ENCODE measurements at places on chromosomes 7 and 10. TPM values are rescaled to one million over a fixed set of nuclear protein-coding genes. Genes with fewer than 3 reads are reported as not detected.

Gene SLC26A3
- total RNA-seq = 856 TPM

Gene CCDC7
- total RNA-seq = 20.5 TPM

Gene AMPH
- total RNA-seq = 4.9 TPM

GRCh38 chr10:88994019-88994418 is 3.4 kb downstream of the FAS start:
- no peak for DNase-seq

DNA sequence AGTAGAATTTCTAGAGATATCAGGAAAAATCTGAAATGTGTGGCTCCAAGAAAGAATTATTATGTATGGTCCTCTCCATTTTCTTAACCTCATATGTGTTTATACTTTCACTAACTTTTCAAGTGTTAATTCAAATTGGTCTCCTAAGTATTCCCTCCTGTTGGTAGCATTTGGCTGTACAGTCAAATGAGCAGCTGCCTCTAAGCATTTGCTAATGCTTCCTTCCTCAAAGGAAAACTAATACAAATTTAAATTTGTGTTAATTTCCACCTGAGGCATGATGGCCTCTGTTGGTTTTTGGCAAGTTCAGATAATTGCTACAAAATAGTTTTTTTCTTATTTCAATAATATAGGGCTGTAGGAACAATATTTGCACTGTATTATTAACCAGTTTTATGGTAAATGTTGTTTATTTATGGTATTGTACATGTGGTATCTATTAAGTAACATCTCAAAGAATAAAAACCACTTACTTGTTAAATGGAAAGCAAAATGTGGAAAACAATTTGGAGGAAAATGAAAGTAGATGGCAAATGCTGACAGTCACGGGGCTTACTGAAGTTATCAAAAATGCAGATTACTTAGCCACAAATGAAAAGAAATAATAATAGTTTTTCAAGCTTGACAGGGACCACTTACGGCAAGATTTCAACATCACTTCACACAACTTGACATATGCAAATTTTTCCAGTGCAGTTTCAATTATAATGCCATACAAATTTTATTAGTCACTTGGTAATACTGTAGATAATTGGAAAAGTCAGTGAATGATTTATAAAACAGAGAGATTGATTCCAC is 299.3 kb upstream of the MEOX2 start:
- no peak for DNase-seq

GRCh38 chr7:96521068-96521894 is 188.4 kb downstream of the SEM1 start:
- no peak for DNase-seq

DNA sequence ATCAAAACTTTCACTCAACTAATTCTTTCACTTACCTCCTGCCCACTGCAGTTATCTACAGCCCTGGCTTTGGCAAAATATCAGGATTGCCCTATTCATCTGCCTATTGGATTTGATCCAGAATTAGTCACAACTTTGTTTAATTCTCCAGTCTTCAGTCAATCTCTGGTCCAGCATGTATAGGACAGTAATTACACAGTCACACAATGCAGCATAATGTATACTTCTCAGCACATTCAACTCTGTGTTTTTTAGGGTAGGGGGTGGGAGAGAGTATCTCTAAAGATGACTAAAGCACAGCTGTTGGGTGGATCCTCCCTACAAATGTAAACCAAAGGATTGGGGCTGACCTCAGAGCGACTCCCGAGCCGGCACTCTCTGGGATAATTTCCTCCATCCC is 17.7 kb upstream of the NRP1 start:
- no peak for DNase-seq

GRCh38 chr10:26730552-26730951 is 33.1 kb downstream of the PDSS1 start:
- DNase-seq = no peak

DNA sequence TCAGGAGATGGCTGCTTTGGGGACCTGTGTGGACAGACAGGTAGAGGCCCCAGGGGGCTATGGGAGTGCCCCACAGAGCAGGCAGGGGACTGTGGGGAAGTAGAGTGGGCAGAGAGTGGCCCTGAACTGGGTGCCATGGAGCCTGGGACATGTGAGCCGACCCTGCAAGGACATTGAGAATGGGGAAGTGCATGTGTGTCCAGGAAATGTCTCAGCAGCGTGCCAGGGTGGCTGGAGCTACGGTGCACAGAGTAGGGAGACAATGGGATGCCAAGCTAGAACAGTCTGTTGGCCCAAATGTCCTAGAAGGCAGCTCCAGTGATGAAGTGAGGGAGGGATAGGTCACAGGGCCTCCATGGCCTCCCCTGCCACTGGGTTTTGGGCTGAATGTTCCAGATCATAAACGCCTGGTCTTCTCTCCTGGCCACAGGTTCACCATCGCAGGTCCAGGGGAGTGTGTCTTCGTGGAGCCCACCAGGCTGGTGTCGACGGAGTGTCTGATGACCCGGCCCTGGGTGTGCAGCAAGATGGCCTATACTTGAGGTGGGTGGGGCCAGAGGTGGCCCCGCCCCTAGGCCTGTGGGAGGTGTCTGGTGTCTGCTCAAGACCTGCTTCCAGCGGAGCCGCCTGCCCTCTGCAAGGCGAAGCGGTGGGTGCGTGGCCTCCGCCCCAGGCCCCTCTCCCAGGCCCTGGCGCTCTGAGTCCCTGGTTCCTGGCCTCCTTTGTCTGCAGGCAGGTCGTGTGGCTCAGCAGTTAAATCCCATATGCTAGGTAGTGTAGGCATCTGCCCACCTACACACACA is 20.5 kb downstream of the CLEC2L start:
- DNase-seq = no peak

- DNase-seq = peak; percentile 96
Measured at GRCh38 chr10:110918269-110918642, 724 bp downstream of the BBIP1 start.

- DNase-seq = no peak
Measured at GRCh38 chr10:75935650-75936400, 504.4 kb downstream of the LRMDA start.

DNA sequence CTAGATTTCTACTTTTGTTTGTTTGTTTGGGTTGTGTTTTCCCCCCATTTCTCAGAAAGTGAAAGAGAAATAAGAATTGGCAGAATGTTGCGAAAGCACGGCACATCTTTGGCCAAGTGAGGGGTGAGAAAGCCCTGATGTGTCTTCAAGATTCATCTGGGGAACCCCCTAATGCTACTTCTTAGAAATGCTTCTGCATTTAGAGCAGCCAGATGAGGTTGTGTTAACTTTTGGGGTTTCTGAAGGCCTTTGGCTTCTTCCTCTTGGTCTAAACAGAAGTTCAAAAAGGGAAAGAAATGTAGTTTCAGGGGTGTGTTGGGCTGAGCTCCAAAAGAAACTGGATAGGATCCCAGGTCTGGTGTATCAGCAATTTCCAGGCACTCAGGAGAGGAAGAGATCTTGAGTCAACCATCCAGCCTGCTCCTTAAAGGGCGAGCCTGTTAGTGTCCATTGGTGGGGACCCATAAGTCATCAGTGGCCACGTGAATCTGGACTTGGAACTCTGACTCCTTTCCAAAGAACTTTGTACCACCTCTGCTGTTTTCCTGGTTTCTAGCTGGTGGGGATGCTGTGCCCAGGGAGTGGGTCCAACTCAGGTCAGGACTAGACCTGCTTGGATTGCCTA is 6.5 kb downstream of the DUSP5 start:
- peak; percentile 66 for DNase-seq

- DNase-seq = no peak
Measured at GRCh38 chr7:159212226-159212625, 67.6 kb upstream of the VIPR2 start.

- DNase-seq = no peak
Measured at GRCh38 chr7:2553831-2554581, 1.3 kb downstream of the BRAT1 start.

- DNase-seq = no peak
Measured at GRCh38 chr7:27064159-27064558, 31.6 kb downstream of the HOXA1 start.

DNA sequence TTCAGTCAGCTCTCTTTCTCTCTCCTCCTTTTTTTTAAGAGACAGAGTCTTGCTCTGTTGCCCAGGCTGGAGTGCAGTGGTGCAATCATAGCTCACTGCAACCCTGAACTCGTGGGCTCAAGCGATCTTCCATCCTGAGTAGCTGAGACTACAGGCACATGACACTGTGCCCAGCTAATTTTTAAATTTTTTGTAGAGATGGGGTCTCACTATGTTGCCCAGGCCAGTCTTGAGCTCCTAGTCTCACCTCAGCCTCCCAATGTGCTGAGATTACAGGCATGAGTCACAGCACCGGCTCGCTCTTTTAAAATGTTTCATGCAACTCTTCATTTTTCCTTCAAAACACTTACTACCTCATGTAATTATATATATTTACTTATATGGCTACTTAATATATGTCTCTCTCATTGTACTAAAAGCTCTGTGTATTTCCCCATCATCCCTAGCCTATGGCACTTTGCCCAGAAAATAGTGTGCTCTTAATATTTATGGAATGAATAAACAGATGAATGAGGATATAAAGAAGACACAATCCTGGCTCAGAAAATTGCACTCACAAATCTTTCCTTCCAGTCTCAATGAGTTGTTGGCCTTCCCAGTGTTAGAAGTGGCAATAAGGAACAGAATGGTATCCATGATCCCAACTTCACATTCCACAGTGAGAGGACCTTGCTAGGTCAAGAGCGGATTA is 33.9 kb downstream of the EBLN1 start:
- no peak for DNase-seq

DNA sequence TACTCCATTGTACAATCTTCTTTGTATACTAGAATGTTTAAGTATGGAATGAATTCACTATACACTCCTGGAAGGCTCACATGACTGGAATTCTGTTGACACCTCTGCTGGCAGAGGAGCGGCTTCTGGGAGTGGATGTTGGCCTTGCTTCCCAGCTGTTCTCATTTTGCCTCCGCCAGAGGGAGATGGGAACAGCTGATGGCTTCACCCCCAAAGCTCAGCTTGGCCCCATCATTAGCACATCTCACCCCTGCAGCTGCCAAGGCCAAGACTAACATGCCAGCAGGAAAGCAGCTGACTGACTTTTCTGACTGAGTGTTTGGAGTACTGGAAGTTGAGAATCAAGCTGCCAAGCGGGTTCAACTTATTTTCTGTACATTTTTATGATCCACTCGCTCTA is 15.1 kb downstream of the ADAM12 start:
- DNase-seq = no peak
